ENCODE measurements at places on chromosomes 7 and 10.

GRCh38 chr10:7265396-7266123, 145.3 kb downstream of the SFMBT2 start:
- DNase-seq: no peak

DNA sequence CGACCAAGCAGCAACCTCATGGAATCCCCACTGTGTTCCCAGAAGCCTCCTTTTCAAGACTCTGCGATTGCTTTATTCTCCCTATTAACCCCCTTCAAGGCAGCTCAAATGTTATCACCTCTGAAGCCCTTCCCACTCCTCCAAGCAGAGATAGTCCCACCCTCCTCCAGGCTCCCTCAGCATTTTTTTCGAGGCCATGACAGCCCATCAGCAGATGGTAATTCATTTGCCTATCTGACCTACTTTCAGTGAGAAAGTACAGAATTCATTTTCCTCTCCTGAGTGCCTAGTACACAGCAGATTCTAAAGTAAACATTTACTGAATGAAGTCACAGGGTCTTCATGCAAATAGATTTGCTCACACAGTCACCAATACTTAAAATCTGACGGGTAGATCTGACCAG, 47.8 kb downstream of the HERPUD2 start:
- DNase-seq: peak; percentile 18

DNA sequence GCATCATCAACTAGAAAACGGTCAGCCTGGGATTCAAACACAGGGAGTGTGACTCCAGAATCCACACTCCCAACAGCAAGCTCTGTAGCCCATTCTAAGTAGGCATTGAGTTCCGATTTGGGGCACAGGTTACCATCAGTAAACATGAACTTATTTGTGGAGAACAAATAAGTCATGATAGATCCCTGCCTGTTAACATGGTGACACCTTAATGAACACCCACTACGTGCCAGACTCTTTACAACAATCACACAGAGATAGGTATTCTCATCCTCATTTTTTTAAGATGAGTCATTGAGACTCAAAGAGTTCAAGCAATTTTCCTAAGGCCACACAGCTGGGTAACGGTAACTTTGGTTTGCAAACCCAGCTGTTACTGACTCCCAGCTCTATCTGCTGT, 91.5 kb downstream of the LYZL2 start:
- DNase-seq: no peak

DNA sequence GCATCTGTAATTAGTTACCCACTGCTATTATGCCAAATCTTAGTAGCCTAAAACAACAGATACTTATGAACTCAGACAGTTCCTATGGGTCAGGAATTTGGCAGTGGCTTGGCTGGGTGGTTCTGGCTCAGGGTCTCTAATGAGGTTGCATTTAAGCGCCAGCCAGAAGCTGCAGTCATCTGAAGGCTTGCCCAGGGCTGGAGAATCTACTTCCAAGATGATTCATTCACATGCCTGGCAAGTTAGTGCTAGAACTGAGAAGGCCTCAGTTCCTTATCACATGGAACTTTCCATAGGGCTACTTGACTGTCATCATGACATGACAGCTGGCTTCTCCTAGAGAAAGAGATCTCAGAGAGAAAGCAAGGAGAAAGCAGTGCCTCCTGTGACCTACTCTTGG, 121.3 kb downstream of the AVL9 start:
- no peak for DNase-seq

DNA sequence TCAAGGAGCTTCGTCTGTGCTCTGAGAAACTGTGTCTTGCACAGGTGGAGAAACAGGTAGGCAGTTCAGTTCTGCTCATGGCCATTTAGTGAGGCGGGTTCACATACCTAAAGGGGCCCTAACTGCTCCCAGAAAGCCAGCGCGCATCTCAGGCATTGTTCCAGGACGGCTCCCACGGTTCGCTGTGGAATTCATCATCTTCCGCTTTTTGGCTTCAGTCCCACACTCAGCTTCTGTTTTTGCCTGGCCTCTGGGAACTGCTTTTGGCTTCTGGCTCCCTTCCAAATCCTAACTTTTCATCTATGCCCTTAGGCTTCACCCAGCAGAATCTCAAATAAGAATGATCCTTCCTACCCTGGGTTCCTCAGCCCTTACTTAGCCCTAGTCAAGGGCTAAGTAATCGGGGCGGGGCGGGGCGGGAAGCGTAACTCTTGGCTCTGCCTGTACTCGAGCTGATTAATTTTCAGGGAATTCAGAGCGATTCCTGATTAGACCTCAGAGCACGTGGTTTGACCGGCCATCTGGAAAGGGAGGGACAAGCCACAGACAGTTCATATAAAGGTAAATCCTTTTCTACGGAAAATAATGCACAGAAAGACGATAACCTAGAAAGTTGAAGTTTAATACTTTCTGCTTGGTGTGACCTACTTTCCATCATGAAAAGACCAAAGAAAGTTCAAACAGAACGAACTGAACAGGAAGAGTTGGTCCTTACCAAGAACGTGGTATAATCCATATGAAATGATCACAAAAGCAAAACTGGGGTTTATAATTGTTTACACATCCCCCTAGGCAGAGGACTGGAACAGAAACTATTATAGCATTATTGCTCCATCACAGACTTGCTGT, 105.7 kb downstream of the ST8SIA6 start:
- DNase-seq: peak; percentile 52

DNA sequence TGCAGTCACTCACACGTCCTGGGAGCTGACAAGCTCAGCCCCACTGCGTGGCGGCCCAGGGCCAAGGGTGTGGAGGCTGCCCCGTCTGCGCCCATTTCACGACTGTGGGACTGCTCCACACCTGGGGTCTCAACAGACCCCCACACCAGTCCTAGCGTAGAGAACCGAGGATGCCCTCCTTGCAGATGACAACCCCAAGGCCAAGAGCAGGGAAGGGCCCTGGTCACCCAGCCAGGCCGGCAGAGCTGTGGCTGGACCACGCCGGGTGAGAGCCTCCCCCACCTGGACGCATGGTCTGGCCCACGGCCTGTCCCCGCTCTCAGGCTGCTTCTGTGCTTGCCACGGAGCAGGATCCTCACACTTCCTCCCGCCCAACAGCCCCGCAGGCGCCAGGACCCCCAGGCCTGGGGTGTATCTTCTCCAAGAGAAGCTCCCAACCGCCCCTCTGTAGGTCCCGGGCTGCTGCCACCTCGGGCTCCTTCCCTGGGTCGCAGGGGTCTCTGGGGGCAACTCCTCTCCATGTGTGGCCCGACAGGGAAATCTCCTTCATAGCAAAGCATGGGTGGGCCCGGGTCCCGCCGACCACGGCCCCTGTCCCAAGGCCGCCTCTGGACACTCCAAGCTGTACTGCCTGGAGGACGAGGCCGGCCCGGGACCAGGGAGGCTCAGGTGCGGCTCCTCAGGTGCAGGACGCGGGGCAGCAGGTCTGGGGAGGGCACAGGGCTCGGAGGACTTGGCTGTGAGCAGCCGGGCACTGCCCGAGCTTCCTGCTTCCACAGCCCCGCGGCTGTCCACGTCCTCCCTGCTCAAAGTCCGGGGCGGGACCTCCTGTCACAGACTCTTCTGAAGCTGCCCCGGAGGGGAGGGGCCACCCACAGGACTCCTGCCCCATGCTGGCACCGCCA, 88.8 kb downstream of the FOXL3 start:
- DNase-seq: no peak

GRCh38 chr10:112141292-112141691, 42.3 kb downstream of the GPAM start:
- DNase-seq: no peak

DNA sequence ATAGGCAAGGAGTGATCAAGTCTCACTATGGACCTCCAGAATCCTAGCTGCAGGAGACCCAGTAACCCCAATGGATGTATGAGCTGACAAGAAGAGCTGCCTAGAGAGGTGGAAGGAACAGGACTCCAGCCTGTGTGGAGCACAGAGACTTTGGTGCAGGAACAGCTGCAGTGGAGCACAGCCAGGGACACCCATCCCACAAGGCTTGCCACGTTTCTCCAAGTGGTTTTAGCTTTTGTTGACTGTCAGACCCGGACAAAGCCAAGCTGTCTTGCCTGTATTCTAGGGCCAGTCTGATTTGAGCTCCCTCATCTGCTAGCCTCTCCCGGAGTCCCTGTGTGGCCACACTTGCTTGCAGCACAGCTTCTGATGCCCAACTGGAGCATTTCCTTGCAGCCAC, 224.7 kb downstream of the CHRM2 start:
- DNase-seq: no peak

- DNase-seq: no peak
Measured at GRCh38 chr7:129781928-129782817, 170.6 kb downstream of the UBE2H start.

GRCh38 chr10:92757066-92757710, 67.4 kb downstream of the HHEX start:
- peak; percentile 79 for DNase-seq

GRCh38 chr10:121511943-121512342, 86.3 kb downstream of the FGFR2 start:
- DNase-seq: no peak

DNA sequence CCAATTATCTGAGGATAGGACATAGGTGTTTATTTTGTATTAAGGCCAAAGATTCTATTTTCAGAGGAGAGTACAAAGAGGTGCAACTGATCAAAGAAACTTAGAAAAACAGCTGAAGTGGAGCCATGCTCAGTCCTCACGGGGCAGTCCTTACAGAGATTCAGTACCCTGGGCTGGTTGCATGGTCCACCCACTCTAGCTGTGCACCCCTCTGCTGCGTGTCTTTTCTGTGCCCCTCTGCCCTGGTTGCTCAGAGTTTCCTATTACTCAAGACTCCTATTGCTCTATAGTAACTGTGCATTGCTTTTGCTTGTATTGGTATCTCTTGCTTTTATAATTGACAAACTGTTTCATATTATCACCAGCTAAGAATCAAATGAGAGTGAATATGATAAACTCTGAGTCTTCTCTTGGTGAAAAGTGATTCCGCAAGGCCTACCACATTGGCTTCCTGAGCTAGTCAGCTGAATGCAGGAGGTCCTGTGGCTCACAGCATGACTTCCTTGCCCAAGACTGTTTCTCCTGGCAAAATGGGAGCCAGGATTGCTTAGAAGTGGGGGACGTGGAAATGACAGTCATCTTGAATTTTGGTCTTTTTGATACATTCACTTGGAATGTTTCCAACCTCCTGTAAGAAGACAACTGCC, 137.0 kb downstream of the GLCCI1 start:
- no peak for DNase-seq

GRCh38 chr7:155746188-155746587, 66.1 kb downstream of the SHH start:
- no peak for DNase-seq

DNA sequence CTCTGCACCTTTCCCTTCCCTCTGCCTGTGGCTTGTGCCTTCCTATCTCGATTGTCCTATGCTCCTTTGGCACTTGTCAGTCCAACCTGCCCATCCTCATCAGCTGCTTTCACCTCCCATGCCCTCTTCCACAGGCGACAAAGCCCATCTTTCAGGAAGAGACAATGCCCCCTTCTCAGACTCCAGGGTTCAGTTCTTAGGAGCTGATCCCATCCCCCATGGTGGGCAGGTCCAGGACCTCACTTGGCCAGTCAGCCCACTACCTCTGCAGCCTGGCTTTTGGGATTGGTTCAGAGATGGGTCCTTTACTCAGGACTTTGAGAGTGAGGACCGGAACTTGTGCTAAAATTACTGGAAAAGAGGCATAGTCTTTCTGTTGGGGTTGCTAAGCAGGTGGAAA, 74.0 kb upstream of the NANOS1 start:
- no peak for DNase-seq

DNA sequence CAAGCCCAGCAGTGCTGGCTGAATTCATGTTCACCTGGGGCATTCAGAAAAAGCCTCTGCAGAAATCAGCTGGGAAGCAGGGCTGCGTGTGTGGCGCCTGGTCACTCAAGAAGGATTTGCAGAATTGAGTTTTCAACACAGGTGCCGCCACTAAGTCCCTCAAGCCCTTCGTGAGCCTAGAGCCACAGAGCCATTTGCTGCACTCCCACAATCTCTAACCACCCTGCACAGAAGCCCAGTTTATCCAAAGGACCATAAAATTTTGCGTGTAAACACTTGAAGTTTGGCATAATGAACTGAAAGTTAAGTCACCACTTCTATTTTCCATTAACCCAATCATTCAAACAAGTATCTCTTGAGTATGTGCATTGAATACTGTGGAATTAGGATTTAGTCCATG, 136.2 kb downstream of the DIP2C start:
- no peak for DNase-seq

DNA sequence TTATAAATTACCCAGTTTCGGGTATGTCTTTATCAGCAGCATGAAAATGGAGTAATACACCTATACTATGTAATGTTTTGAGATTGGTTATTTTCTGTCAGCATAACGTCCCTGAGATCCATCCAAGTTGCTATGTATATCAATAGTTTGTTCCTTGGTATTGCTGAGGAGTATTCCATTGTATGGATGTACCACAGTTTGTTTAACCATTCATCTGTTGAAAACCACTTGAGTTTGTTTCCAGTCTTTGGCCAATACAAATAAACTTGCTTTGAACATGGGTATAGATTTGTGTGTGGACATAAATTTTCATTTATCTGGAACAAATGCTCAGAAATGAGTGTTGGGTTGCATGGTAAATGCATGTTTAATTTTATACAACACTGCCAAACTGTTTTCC, 103.3 kb upstream of the GSDME start:
- no peak for DNase-seq

GRCh38 chr10:100037758-100038315, 28.1 kb upstream of the DNMBP start:
- DNase-seq: no peak

- DNase-seq: peak; percentile 47
Measured at GRCh38 chr10:95266674-95267095, 24.1 kb downstream of the PDLIM1 start.

DNA sequence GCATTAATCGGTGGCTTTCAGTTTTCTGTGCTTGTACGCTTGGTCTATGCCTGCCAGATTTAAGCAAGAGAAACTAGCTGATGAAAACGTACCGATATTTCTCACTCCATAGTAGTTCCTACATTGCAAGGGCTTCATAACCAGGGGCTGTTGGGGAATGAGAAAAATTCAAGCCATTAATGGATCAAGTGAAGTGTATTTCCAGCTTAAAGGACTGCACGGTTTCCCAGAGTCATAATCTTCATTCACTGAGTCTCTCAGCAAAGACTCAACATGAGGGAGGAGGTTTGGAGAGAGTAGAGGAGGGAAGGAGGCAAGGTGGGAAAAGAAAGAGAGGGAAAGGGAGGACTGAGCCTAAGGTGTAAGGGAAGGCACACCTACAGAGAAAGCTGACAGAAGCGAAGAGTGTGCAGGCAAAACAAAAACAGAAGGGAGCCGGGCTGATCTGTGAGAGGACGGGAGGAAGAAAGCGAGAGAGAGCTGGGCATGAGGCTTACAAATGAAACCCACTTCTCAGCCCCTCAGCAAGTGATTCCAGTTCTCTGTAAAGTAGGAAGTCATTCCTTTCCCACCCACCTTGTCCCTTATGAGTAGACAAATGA, 625 bp downstream of the GIMAP2 start:
- DNase-seq: no peak

- DNase-seq: no peak
Measured at GRCh38 chr7:36115448-36116321, 37.4 kb upstream of the EEPD1 start.

DNA sequence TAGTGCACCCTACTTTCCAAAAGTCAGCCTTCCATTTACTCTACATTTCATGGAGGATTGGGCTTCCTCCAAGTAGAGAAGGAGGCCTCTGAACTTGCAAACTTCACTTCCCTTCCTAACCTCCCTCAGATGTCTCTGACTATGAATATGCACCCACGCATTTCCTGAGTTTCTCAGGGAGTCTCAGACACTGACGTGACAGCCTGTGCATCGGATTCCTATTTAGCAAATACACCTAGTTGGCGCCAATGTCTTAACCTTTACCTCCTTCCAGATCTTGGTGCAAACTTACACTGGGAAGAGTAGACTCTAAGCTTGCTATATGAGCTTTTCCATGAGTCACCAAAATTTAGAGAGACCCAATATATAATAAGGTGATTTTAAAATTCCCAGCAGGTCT, 920.1 kb upstream of the AUTS2 start:
- no peak for DNase-seq

GRCh38 chr7:18337048-18337809, 158.3 kb upstream of the HDAC9 start:
- no peak for DNase-seq
